T-helper 2 cell treated with Interferon-gamma antibody and Interleukin-4, amounts not matched to agents 5 μg/mL and 100 μg/mL, for 36 hours (primary cell): ENCODE measurements at places on chromosomes 1 and 21.

DNA sequence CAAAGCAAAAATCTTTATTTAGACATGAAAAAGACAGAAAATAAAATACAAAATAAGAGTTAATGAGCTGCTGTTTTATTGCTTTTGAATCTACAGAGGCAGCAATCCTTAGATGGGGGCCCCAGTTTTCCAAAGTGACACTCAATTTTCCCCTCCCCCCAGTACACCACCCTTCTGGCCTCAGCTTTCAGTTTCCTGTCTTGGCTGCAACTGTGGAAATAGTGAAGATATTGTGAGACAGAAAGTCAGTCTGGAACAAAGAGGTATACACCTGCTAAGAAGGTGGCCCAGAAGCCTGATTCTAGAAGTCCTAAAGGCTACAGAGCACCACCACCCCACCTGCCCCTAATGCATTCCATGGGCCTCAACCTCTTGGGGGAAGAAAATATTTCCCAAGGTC, 1.1 kb upstream of the MTMR11 start:
- peak; percentile 24 for DNase-seq

GRCh38 chr1:36920371-36920770, 113.9 kb downstream of the GRIK3 start:
- no peak for DNase-seq

- no peak for DNase-seq
These were observed 3.0 kb upstream of the PKN2 start for GRCh38 chr1:88680911-88681622.

GRCh38 chr1:69994241-69994640, 211.1 kb downstream of the LRRC40 start:
- no peak for DNase-seq

GRCh38 chr1:158675563-158676323, 10.8 kb downstream of the SPTA1 start:
- DNase-seq: no peak

DNA sequence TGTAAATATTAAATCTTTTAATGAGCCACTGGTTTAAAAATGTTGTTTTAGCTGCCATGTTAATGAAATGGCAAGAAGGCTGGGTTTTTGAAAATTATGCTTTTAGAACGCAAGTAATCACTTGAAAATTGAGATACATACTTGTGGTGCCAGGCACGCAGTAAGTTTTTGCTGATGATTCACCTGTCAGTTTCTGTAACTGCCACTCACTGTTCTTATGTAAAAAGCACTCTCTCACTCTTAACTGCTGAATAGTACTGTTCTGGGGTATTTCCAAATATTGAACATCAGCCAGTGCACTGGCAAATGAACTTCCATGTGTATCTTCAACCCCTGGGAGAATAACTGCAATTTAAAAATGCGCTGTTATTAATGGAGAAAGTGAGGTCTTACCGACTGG, 17.9 kb downstream of the LGALS8 start:
- DNase-seq: no peak

- no peak for DNase-seq
These were observed 1.3 kb downstream of the TTLL7 start for GRCh38 chr1:83997631-83998030.

DNA sequence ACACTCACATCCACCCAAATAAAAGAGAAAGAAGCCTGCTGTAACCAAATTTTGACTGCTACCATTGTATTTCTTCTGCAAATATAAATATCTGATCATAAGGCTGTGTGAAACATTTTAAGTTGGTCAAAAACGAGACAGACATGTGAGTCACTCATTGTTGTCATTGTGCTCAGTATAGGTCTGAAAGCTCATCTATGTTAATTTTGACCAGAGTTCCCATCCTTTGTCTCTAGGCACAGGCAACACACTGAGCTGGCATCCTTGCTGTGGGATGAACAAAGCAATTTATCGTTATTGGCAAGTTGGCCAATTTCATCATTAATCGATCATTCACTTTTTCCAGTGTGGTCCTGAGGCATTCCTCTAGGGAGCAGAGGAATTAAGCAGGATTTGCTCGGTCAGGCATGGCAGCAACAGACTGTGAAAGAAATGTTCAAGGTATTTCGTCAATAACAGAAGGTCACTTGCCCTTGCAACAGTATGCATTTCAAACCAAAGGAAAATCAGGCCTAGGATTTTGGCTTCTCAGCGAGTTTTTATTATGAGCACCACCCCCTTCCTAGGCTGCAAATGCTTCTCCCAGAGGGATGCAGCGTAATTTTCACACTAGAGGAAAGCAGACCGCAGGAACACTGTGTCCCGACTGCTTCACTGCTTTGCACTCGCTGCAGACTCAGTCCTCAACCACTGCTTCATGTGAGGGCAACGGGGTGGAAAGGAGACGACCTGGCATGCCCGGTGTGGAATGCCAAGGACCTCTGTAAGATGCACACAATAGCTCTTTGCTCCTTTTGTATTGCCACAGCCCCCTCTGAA, 87.9 kb upstream of the SMYD2 start:
- DNase-seq: no peak

- DNase-seq: no peak
These were observed 151.2 kb upstream of the TNR start for GRCh38 chr1:175894581-175894980.

DNA sequence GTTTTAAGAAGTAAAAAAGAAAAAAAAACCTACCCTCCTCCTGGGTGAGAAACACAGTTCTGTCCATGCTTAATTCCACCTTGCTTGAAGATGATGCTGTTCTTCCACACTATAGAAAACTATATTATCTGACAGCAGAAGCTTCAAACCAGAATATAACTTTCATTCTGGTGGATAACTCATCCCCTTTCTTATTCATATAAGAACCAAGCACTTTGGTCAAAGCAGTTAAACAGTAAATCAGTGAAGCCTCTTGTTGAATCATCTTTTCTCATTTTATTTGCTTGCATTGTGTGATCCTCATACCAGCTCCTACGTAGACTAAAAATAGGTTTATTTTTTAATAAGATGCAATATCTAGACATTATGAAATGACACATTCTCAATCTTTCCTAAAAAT, 36.7 kb upstream of the PRDX6 start:
- no peak for DNase-seq

DNA sequence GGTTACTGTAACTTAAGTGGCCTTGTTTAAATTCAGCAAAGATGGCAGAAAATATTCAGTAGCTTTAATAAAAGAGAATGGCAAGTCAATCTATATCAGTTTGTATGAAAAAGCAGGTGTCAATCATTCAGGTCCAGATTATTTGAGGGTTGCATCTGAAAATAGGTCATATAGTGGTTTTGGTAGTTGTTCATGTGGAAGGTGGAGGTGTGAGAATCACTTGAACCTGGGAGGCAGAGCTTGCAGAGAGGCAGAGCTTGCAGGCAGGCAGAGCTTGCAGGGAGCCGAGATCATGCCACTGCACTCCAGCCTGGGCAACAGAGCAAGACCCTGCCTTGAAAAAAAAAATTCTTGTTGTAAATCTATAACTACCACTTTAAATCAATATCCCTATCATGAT, 88.6 kb downstream of the ZSWIM5 start:
- no peak for DNase-seq

DNA sequence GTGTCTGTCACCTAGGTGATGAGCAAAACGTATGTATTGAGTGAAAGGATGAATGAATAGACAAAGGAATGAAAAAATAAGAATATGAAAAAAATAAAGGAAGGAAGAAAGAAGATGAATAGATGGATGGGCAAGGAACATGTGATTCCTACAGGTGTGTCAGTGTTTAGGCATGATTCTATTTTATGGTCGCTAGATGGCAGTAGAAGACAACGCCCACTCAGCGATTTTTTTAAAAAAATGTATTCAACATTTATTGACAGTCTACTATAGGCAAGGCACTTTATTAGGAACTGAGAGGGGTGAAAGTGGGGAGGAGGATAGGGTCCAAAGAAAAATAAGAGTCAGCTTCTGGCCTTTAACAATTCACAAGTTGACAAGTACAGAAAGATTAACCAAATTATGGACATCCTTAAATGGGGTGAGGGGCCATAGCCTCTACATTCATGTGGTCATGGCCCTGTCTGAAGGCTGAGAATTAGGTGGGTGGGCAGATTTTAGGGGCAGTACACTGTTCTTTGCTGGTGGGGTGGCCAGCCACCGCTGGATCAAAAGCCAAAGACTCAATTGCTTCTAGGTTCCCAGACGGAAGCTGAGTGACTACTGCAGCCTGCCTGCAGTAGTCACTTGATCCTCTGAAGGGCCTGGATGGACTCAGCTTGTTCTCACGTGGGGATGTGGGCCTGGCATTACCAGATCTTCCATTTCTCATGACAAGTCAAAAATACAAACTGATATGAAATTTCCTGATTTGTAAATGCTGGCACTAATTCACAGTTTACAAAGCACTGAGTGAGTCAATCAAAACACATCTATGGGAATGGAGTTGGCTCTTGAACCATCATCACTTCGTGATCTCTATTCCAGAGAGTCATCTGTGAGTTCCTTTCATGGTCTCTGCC, 83.9 kb downstream of the FASLG start:
- DNase-seq: no peak

DNA sequence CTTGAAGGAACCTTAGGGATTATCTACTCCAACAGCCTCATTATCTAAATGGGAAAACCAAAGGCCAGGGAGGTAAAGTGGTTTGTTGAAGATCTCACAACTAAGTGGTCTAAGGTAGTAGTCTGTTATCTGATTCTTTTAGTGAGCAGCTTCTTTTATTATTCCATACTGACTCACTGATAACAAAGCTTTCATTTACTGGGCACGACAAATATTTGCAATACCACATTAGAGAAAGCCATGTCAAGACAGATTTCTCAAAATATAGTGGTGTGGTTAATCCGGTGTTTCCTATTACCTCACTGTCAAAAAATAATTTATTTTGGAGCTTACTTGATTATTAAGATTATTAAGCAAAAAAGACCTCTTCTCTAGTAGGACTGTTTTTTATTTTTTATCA, 369.1 kb downstream of the S1PR1 start:
- no peak for DNase-seq

DNA sequence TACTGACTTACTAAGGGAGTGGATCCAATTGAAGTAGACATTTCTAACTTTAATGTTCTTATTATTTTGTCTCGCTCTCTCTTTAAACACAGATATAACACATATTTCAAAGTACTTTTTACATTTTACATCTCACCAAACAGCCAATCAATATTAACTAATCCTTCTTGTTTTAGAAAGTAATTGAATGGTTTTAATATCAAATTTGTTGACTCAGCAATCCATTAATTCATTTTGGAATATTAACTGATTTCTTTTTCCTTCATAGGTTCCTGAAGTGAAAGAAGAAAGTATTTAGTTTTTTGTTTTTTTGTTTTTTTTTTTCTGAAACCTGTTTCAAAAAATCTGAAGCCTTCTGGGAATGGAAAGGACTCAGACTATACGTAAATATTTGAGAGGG, 62.3 kb upstream of the DPYD start:
- no peak for DNase-seq

DNA sequence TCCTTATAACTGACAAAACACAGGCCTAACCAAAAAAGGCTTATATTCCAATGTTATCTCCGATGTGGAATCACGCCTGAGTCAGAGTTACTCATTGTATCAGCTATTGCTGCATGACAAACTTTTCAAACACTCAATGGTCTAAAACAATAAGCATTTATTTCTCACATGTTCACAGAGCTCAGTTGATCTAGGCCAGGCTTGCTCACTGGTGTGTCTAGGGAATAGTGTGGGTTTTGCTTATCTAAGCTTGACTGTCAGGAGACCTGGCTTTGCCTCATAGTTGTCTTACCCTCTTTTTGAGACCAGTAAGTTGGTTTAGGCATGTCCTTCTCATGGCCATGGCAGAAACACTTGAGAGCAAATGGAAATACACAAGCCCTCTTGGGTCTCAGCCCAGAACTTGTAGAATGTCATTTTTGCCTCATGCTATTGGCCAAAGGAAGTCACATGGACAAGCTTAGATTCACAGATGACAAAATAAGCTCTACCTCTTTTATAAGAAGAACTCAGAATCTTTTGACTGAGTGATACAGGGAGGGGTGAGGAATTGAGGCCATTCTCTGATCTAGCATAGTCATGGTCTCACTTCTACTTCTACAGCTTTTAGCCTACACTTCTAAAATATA, 130.8 kb downstream of the HMCN1 start:
- no peak for DNase-seq

DNA sequence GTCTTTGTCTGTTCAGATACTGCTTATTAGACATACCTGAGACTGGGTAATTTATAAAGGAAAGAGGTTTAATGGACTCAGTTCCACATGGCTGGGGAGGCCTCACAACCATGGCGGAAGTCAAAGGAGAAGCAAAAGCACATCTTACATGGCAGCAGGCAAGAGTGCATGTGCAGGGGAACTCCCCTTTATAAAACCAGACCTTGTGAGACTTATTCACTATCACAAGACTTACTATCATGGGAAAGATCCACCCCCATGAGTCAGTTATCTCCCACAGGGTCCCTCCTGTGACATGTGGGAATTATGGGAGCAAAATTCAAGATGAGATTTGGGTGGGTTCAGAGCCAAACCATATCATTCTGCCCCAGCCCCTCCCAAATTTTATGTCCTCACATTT, 7.1 kb upstream of the PSMA5 start:
- DNase-seq: no peak

DNA sequence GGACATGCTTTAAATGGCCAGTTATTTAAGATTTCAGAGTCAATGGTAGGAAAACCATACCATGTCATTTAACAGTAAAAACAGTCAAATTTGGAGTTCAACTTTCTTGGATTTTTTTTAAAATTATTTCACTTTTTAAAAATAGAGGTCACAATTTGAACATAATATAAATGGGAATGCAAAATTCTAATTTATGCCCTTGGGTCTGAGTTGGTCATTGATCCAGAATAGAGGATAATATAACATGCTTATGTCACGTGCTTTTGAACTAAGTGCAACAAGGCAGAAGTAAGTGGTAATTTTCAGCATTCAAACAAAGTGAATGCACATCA, 113.1 kb upstream of the SLC35F3 start:
- DNase-seq: no peak
